ENCODE measurements at places on chromosomes 11 and 22. TPM values are rescaled to one million over a fixed set of nuclear protein-coding genes. Genes with fewer than 3 reads are reported as not detected.

SLC22A9 gene
- total RNA-seq = not detected

DGCR6 gene
- 3.9 TPM for total RNA-seq

HBB gene
- total RNA-seq = not detected

OR51I1 gene
- total RNA-seq = not detected

CCDC117 gene
- total RNA-seq = 23.8 TPM

VSIG10L2 gene
- total RNA-seq = not detected

EIF3L gene
- total RNA-seq = 358 TPM

All from dermis blood vessel endothelial cell (primary cell).